Stimulated activated CD4-positive, alpha-beta T cell treated with anti-CD3 and anti-CD28 coated beads, Interleukin-1b, Interleukin-23, amount 100 ng/mL, for 1 hour (primary cell): ENCODE measurements at places on chromosomes 6 and 20.

GRCh38 chr6:100175814-100176310, 181.8 kb upstream of the MCHR2 start:
- DNase-seq: no peak

GRCh38 chr20:16485401-16485800, 87.8 kb downstream of the KIF16B start:
- no peak for DNase-seq

DNA sequence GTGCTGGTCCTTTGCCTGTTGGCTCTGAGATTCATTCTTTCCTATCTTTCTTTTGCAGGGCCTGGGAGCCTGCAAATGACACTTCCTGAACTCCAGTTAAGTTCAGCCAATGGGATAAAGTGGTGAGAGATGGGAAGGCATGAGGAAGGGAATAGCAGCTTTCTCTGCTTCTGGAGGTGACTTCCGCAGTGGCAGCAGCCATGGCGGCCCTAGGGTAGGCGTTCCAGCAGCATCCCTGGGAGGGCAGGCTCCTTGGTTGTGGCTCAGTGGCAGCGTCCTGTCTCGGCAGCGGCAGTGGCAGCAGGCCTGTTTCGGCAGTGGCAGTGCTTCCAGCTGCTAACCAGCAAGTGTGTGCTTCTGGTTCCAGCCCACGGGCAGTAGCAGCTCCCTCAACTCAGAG, 7.3 kb upstream of the MDFI start:
- DNase-seq: no peak

DNA sequence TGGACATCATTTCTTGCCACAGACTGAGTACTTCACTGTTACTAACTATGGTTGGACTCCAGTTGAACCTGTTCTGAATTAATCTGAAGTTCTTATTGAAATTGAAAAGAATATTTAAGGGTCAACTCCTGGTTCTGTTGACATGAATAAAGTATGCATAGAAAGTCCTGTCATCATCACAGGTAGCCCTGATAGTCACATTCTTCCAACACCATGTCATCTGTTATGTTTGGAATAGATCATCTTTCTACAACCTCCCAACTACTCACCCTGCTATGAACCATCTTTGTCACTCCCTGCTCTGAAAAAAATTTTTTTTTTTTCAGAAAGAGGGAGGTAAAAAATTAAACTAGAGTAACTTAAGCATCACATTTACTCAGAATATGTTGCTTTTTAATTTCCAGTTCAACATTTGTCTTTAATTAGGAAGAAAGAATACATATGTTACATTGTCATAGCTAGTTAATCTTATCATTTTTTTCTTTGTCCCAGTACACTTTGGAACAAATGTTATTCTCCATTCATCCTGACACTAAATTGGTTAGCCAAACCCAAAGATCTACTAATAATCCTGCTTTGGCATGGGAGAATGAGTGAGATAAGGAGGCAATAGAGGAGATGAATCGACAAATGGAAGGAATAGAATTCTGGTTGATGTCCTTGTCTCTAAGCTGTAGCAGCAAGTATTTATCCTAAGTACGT, 775.1 kb upstream of the NRSN1 start:
- DNase-seq: no peak

GRCh38 chr6:43193929-43194328, 11.9 kb downstream of the CUL9 start:
- DNase-seq: no peak

GRCh38 chr20:32934580-32934979, 69.7 kb downstream of the SUN5 start:
- DNase-seq: no peak

- DNase-seq: no peak
Measured at GRCh38 chr6:142631517-142632385, 313.2 kb downstream of the HIVEP2 start.

GRCh38 chr6:72410769-72411168, 211.1 kb upstream of the KCNQ5 start:
- no peak for DNase-seq

DNA sequence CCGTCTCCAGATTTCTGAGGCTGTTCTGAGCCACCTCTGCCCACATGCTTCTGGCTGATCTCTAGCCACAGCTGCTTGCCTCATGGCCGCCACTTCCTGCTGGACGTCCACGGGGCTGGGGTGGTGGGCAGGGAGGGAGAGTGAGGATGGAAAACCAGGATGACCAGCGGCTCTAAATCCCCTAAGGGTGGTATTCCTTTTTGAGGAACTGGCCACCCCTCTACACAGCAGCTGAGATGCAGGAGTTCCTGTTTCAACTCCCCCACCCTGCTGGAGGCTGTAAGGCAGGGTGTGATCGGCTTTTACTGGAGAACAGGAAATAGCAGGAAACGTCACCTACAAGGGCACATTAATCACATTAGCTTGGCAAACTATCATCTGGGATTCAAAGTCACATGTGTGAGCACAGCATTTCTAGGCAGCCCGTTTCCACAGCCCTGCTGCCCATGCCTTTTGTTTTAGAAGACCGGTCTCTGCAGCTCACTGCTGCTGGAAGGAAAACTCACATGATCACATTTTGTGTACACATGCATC, 181.6 kb upstream of the ECI2 start:
- DNase-seq: no peak

- DNase-seq: no peak
Measured at GRCh38 chr20:2815242-2815900, 584 bp downstream of the C20orf141 start.

DNA sequence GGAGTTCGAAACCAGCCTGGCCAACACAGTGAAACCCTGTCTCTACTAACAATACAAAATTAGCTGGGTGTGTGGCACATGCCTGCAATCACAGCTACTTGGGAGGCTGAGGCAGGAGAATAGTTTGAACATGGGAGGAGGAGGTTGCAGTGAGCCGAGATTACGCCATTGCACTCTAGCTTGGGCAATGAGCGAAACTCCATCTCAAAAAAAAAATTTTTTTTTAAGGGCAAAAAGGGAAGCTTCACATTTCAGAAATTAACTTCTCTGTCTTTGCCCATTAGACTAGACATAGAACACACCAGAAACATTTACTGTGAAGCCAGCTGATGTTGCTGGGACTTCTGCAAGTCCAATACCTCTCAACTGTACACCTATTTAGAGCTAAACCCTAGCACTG, 90.8 kb upstream of the HDAC2 start:
- DNase-seq: no peak

DNA sequence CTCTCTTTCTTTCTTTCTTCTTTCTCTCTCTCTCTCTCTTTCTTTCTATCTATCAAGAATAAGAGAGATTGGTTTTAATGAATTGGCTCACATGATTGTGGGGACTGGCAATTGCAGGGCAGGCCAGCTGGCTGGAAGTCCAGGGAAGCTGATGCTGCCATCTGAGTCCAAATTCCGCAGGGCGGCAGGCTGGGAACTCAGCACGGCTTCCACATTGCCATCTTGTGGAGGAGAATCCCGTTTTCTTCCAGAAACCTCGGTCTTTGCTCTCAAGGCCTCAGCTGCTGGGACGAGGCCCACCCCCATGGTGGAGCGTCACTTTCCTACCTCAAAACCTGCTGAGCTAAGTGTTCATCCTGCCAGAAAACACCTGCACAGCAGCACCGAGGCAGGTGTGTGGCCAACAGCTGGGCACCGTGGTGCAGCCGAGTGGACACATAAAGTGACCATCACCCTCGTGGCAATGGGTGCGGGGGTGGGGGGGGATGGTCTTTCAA, 58.8 kb upstream of the SLCO4A1 start:
- DNase-seq: no peak

DNA sequence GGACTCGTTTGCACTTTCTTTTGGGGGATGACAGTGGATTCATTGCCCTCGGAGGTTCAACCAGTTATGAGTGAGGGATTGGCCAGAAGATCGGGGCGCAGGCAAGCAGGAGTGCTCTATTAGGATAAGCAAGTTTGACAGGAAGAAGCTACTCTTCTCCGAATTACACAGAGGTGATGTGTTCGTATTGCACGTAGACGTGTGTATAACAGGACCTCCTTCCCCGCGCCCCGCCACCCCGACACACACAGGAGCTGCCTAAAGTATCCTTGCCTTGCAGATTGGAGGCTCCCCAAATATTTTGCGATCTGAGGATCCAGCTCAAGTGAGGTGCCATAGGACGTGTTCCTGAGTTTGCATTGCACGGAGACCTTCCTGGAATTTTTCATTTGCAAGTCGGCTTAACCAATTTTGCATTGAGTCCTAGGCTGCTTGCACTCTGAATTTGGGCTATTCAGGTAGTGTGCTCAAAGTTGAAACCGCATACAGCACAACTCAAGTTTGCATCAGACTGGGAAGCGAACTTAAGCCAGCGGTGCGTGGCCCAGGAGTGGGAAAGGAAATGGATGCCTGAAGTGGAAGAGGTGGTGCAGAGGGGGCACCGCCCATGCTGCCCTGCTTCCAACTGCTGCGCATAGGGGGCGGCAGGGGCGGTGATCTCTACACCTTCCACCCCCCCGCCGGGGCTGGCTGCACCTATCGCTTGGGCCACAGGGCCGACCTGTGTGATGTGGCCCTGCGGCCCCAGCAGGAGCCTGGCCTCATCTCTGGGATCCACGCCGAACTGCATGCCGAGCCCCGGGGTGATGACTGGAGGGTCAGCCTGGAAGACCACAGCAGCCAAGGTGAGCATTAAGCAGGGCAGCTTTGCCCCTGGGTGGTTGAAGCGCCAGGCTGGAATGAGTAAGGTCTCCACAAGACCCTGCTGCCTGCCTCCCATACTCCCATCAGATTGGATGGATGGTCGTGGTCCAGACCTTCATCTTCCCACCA, 770 bp downstream of the TCF19 start:
- DNase-seq: no peak

- no peak for DNase-seq
Measured at GRCh38 chr6:164206807-164207423, 792.4 kb downstream of the QKI start.

GRCh38 chr6:18596531-18596835, 209.3 kb downstream of the RNF144B start:
- DNase-seq: no peak

DNA sequence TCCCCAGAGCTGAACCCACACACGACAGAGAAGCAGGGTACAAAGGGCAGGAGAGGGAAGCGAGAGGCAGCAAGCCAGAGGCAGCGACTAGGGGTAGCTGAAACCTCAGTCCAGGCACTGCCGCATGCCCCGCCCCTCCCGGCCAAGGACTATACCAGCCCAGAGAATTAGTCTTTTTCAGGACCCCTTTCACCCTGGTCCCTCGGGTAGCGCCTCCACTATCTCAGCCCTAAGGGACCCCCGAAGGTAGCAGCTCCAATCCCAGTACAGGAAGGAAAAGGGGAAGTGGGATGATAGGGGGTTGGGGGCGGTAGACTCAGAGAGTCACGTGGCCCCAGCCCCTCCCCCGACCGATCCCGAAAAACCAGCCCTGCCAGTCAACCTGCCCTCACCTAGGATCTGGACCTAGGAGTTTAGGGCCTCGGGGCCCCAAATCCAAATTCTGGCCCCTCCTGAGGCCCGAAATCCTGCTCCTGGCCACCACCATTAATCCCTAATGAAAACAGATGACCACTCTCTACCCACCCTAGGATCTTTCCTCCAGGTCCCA, 1.3 kb downstream of the RGL2 start:
- DNase-seq: no peak

DNA sequence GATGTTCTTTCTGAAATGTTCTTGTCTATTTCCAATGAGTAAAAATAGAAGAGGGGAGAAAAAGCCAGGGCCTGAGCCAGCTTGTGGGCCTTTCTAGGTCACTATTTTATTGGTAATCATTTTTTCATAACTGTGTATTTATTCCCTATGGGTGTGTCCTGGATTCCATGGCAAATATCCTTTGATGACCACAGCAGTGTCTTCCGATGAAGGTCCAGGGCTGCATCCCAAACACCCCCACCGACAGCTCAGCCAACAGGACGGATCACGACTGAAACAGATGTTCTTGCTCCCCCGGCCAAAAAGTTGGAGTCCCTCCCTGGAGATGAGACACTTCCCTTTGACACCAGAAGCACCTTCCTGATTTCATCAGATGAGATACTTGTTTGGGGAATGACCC, 105.4 kb upstream of the PLEKHG1 start:
- DNase-seq: no peak

- DNase-seq: no peak
Measured at GRCh38 chr6:72035486-72035885, 149.1 kb downstream of the RIMS1 start.

DNA sequence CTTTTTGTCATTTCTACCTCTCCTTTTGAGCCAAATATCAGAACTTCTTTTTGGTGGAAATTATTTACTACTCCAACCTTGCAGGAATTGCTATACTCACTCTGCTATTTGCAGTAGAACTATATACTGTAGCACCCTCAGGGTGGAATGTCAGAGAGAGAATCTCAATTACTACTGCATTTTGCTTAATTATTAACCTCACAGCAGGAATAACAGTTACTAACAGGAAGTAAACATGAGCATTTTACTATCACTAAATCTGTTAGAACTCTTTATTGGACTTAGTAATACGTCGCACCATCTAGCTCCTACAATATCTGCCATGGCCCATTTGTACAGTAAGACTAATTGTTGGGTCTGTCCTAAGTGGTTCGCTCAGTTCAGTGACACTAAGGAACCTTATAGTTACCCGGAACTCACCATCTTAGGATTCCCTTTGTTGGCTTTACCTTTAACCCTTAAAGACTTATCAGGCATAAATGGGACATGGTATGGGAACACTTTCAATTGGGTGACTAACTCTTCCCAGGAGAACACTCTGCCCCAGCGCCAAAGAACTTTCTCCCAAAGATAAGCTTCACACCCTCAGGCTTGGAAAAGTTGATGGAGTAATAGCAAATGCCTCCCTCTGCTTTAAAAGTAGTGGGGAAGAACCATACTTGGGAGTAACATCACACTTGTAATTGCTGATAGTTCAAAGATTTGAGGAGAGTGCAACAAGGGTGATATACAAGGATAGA, 38.8 kb downstream of the PLN start:
- DNase-seq: no peak

DNA sequence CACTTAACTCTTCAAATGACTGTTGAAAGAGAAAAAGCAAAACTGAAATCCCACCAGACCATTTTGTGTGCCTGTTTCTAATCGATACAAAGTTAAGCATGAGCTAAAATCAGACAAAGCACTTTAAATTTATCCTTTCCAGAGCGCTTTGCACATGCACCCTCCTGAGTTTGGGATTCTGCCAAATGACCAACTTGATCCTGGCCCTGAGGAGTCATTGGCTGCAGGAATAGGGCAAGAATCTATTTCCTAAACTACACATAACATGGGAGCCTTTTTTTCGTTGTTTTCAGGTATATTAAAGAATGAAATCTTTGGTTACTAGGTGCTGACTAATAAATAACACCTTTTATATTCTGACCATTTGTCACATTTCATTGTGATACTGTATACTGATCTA, 23.8 kb upstream of the MTHFD1L start:
- DNase-seq: no peak

GRCh38 chr20:8526610-8527009, 394.5 kb downstream of the PLCB1 start:
- no peak for DNase-seq

- DNase-seq: no peak
Measured at GRCh38 chr6:21578523-21578922, 15.0 kb upstream of the SOX4 start.

GRCh38 chr6:113383701-113384100, 473.4 kb upstream of the MARCKS start:
- DNase-seq: no peak

- no peak for DNase-seq
Measured at GRCh38 chr6:143691900-143692636, 14.3 kb downstream of the PHACTR2 start.

- DNase-seq: no peak
Measured at GRCh38 chr6:130132286-130132701, 90.5 kb downstream of the SAMD3 start.
